ENCODE measurements at places on chromosomes 6 and 20.

DNA sequence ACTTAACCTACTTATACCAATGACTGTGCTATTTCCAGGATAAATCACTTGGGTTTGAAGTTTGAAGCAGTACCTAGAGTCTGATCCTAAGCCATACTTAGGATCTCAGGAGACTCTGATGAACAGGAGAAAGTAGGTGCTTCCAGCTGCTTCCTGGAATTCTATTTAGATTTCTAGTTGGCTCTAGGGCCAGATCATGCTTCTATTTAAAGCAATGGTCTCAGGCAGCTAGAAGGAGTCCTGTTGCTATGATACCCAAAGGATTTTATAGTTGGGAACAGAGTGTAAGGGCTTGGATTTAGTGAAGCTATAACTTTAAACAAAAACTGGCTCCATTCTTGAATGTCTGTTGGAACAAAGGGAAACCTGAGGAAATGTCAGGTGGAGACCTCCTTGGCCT lies 52.4 kb upstream of the TINAG start:
- DNase-seq: no peak

GRCh38 chr6:16722630-16723029 lies 38.6 kb downstream of the ATXN1 start:
- DNase-seq: no peak

DNA sequence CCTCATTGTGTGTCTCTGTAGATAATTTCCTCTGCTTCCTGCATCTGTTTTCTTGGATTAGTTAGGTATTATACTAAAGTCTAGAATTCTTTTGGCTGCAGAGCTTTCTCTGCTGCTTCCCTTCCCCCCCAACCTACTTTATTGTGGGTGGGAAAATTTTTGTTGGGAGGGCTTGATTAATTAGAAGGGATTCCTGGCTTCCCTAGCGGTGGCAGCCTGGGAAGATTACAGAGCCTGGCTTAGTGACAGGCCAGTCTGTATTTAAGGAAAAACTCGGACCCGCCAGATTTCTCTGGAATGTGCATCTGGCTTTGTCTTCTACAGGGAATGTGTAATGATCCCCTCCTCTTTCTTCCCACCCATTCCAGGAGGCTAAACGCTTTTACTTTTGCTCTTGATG lies 31.2 kb downstream of the SLX4IP start:
- DNase-seq: no peak

- no peak for DNase-seq
These were observed 44.7 kb downstream of the RGS17 start for GRCh38 chr6:153086225-153086990.
